ENCODE measurements at places on chromosomes 1 and 21.

GRCh38 chr1:64051796-64052195 lies 151.6 kb upstream of the UBE2U start:
- DNase-seq: no peak

DNA sequence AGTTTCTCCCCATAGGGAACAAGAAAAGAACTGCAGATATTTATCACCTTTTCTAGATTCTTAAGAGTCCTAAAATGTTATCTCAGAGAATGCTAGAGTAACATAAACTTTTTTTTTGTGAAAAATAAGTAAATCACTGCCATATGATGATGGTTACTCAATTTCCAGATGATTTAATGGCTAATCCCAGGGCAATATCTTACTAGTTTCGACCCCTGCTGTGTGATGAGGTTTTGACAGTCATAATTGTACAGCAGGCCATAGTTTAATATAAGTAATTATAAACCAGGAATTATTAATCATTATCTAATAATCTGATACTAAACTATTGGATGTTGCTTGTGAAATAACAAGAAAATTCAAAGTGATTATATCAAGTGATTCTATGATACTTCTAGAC lies 210.6 kb downstream of the HLX start:
- DNase-seq: no peak

DNA sequence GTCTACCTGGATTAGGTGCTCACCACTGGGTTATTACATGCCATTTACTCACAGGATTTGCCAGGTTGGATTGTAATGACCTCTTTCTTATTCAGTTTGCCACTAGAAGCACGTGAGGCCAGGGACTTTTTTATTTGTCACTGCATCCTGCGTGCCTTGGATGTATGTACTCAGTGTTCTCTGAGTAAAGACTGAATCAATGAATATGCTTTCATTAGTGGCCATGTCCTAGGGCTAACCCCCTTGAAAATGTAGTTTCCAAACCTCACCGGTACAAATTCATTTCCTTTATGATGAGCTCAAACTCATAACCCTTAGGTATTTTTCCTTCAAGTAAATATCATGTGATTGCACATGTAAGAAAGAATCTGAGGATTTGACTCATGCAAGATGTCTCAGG lies 1.3 kb upstream of the ZP4 start:
- DNase-seq: no peak

- DNase-seq: no peak
Measured at GRCh38 chr1:19662313-19662712, 2.4 kb upstream of the HTR6 start.

DNA sequence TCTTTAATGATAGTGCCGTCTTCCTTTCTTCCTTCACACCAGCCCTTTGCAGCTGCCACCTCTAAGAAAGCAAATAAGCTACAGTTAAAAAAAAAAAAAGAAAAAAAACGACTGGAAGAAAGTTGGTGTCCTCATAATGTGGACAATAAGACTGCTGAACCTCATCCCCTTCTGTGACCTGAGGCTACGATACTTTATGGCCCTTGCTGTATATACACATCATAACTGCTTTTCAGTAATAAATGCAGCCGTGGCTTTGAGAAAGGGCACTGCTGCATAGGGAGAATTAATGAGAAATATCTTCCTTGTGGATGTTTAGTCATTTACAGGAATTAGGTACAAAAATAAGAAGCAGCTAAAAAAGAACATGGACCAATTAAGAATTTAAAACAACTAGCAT lies 333.8 kb upstream of the ADGRL2 start:
- DNase-seq: no peak

GRCh38 chr1:57963581-57963980 lies 539.7 kb upstream of the DAB1 start:
- DNase-seq: no peak

DNA sequence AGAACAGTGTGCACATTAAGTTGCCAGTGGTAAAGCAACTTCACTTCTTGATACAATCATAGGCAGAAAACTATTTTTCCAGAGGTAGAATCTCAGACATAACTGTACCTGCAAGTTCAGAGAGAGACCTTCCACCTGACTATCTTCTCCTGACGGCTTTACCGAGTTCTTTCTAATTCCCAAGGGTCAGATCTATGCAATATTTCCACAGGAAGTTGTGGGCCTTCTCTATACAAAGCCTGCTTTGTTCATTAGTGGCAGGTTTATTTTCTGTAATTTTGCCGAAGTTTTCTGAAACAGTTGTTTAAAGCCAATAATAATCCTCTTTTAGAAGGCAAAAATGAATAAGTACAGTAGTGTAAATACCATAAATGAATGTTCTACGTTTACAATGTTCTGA lies 58.2 kb upstream of the RCC1 start:
- no peak for DNase-seq

GRCh38 chr21:26041431-26042180 lies 129.0 kb downstream of the APP start:
- no peak for DNase-seq

DNA sequence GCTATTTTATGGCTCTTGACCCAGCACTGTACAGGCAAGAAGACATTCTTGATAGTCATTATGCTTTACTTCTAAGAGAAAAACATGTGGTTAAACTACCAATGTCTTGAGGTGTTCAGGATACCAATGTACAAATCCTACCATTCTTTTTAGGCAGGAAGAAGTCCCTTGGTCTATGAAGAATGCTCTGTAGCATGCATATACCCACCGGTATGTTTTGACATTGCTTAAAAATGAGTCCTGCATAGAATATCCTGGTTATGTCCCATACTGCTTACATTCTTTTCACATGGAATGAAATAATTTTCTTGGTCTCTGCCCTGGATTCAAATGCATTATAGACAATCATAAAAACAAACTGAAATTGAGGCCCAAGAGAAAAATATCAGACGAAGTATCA lies 4.8 kb downstream of the KRTAP27-1 start:
- DNase-seq: no peak

- DNase-seq: no peak
Measured at GRCh38 chr1:240562111-240562590, 49.8 kb downstream of the GREM2 start.

DNA sequence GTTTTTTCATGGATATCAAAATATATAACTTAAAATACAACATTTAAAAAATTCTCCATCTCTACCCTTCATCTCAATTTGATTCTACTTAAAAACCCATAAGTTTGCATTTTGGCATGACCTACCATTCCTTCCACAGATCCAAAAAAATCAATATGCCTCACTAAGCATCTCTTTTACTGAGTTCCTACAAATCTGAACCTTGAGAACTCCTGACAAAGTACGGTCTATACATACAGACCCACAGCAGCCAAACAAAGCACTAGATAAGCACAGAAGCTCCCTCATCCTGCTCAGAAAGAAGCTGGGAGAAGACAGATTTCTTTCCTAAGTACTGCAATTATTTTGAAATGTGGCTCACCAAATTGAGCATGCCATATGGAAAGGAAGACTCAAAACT lies 167.5 kb downstream of the KCNT2 start:
- DNase-seq: no peak

GRCh38 chr21:23008601-23009202 lies 2010.5 kb downstream of the NCAM2 start:
- no peak for DNase-seq

DNA sequence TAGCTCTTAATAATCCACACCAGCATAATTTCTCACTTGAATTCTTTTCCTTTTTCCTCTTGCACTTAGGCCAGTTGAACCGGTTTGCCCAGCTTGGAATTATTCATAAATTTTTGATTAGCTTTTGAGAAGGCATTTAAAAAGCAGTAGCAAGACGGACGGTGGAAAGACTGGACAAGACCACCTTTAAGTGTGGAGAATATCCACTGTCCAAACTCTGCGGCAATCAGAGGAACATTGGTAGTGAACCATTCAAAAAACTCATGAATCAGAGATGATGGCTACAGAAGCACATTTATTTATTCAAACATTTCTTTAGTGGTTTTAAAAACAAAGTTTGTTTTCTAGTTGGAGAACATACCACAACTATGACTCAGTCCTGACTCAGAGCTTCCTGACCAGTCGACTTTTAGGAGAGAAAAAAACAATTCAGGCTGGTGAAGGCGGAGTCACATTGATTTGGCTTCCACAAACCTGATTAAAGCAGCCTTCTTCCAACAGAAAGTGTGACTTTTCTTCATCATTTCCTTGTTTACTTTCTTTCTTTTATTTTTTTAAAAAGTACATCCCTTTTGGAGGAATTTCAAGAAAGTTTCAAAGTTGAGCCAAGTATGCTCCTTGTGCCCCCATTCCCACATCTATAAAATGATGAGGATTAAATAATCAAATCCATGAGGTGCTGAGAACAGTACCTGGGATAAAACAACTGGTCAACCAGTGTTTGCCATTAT lies 128.8 kb downstream of the ADSS2 start:
- no peak for DNase-seq

DNA sequence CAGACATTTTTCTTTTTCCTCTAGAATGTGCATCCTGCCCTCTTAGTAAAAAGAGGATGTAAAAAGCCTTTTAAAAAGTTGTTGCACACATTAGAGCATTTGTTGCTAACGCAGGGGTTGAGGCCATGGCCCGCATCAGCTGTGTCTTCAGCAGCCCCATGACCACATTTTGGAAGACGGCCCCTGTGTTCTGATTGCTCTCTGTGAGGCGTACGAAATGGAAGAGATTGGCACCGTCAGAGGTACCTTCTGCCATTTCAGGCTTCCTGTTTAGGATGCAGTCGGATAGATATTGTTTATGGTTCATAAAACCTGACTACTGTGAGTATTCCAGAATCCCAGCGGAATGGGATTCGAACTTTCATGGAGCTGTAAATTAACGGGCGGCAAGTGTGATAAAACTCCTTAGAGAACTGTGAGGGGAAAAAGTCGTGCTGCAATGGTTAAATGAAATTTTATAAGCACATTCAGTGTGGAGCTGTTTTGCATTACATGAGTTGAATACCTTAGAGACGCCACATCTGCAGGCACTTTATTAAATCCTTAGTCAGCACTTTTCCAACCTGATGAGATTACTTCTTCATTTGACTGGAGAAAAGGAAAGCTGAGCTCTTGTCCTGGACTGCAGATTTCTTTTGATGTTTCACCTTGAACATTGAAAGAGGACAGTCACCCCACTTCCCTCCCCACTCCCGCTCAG lies 273.9 kb downstream of the TM2D1 start:
- DNase-seq: peak; percentile 92

- no peak for DNase-seq
Measured at GRCh38 chr21:32705901-32706300, 21.9 kb downstream of the SYNJ1 start.

DNA sequence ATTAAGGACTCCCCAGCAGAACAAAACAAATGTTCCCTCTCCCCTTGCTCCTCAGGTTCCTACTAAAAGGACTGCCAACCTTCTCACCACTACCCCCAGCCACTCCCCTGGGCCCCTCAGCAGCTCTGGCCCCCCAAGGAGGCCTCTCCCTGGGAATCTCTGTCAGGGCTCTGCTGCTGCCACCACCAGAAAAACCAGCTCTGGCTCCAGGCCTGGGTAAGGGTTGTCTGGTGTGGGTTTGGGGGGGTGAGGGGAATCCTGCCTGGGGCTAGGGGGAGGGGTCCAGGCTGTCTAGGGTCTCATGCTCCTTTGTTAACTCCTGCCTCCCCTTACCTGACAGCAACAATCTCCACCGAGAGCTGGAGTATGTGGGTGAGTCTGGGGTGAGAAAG lies 4.8 kb downstream of the NECTIN4 start:
- DNase-seq: no peak

- no peak for DNase-seq
Measured at GRCh38 chr1:201076092-201076491, 36.1 kb downstream of the CACNA1S start.

- DNase-seq: no peak
Measured at GRCh38 chr1:58849551-58849950, 65.7 kb upstream of the JUN start.

DNA sequence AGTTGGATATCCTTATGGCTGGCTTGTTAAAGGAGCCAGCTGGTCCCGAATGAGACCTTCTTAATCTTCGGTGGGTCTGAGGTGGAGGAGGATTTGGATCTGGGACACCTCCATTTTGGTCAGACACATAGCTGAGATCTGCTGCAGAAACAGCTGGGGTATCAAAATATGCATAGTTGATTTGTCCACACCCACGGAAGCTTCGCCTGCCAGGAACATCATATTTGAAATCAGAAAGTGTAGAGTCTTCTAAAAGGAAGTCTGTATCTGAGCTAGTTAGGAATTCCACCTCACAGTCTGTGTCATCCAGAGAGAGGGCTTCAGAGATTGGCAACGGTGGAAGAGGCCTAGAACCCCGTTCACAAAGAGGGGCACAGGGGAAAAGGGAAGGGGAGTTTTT lies 12.3 kb downstream of the ERRFI1 start:
- DNase-seq: no peak

DNA sequence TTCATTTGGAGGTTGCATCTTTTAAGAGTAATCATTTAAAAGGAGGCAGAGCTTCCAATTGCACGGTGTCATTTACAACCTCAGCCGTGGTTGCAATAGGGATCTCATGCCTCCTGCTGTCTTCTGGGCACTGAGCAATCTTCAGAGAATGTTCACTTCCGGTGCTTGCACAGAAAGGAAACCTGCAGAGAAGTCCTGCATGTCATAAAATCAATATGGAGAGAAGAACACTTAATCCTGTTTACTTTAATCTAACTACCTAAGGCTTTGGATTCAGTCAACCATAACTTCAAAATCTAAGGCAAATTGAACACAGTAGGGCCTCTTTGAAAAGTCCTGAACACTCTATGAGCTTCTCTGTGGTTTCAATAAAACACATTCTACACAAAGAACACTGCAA lies 11.3 kb upstream of the MAP10 start:
- peak; percentile 87 for DNase-seq

DNA sequence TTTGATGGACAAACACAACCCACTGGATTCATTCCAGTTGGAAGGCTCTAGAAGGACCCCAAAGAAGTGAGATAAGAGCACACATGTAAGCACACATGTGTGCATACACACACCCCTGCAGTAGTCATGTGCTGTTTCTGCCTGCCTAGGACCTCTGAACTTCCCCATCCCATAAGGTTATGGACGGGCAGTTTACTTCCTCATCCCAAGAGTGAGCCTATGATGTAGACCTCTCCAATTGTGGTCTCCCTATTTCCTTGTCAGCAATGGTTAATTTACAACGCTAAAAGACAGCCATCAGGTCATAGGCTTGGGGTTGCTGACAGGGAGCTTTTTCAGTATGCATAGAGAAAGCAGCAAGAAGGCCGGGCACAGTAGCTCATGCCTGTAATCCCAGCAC lies 15.4 kb upstream of the ADAR start:
- no peak for DNase-seq

GRCh38 chr1:14811573-14811972 lies 213.1 kb downstream of the KAZN start:
- no peak for DNase-seq

- DNase-seq: no peak
Measured at GRCh38 chr21:46482225-46482845, 23.6 kb downstream of the DIP2A start.

GRCh38 chr1:31302709-31303441 lies 6.0 kb downstream of the ZCCHC17 start:
- DNase-seq: no peak

GRCh38 chr1:214707306-214708087 lies 104.5 kb downstream of the CENPF start:
- DNase-seq: no peak
